ENCODE measurements at places on chromosomes 13 and 19.

DNA sequence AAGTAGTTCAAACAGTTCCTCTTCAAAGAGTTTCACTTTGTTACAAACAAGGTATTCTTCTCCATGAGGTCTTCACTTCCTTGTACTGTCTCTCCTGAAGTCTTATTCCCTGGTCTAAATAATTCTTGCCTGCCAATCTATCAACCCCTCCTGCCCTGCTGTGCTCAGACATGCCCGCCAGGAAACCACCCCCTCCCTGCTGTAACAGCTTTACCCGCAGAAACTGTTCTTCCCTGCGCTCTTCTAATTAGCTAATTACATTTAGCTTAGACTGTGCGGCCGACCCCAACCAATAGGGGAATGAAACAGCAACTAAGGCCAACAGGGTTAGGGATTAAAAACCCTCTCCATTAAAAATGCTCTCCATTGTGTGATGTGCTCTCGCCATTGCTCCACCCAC is 46.7 kb downstream of the ZNF846 start:
- no peak for DNase-seq

GRCh38 chr13:74819549-74819948 is 662.4 kb downstream of the TBC1D4 start:
- DNase-seq, result no peak

DNA sequence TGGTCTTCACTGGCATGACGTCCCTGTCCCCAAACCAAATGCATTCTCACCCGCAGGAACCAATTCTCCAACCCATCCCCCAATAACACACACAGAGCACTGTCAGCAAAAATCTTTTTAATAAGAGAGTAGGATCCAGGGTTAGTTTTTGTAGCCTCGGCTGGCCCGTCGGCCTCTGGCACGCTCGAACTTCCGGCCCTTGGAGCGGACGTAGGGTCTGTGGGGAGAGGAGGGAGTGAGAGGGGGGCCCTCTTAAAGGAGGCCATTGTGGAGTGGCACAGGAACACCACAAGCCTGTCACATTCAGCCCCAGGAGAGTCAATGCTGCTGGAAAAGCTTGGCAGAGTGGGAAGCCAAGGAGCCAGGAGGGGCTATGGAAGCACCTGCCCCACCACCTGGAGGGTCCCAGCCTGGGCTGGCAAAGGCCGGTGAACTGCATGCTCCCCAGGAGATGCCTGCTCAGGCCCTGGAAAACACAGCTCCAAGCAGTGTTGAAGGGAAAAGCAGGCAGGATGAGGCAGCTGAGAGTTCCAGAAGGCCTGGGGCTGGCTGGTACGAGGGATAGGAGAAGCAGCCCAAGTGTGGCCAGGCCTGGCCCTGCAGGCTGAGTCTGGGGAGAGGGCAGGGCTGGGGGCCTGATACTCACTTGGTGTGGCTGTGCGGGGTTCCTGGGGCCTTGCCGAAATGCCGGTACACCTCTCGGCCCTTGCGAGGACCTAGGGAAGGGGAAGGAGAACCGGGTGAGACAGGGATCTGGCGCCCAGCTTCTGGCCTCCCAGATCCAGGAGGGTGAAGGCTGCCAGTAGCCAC is 560 bp upstream of the FAM83E start:
- no peak for DNase-seq

DNA sequence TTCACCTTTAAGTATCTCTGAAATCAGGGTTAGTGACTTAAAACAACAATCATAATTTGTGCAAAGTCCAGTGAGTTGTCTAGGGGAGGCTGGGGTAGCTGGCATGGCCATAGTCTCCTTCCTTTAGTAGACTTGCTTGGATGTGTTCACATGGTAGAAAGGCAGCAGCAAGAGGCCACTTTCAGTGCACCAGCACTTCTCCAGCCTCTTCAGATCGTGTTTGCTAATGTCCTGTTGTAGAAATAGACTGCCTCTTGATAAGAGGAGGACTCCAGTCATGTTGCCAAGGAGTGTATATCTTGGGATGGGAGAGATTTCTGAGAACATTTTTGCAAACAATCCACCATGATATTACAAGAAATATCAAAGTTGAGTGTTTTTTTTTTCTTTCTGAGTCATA is 22.9 kb downstream of the WDFY2 start:
- DNase-seq, result no peak

DNA sequence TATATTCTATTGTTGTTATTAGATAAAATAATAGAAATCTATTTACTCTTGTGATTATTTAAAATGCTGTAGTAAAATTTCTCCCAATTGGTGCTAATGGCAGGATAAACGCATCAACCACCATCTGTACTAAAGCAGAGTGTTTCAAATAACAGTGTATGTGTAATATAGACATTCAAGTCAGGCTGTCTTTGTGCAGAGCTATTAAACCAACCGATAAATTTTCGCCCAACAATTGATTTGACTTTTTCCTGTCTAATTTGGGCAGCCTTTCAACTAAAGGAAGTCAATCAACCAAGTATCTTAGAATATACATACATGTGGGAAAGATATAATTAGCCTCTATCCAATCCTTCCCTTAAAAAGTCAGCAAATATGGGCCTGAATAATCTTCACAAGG is 5.8 kb downstream of the AMER2 start:
- no peak for DNase-seq

- no peak for DNase-seq
These were observed 7.2 kb upstream of the PHF11 start for GRCh38 chr13:49488563-49488962.

DNA sequence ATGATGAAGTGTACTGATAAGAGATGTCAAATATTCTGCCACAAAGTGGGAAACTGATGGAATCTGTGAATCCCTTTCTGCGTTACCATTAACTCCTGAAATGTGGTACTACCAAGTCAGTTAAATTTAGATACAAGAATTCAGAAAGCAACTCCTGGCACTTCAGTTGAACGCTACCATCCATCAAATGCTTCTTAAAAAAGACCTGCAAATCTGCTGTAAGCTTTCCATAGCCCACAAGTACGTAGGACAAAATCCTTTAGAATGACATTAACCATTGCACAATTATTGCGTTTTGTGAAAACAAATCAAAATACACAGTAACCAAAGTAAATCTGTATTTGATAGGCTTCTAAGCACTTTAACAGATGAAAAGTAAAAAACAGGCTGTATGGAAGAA is 5.4 kb downstream of the SMAD9 start:
- DNase-seq, result no peak

- no peak for DNase-seq
These were observed 63.5 kb downstream of the ALOX5AP start for GRCh38 chr13:30798776-30799355.

DNA sequence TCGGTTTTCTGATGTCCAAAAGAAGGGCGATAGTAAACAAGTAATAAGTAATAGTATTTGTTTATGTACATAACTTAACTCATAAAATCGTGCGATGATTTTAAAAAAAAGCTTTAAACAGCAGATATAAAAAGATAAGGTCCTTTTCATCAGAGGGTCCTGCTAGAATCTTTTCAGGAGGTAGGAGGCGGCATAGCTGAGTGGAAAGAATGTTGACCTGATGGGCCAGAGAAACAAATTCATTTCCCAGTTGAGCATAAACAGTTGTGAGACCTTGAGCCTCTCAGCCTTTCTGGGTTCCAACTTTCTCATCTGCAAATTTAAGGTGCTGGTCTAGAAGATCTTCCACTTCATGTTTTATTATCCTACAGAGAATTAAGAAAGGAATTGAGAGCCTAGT is 173.5 kb downstream of the LACC1 start:
- no peak for DNase-seq

GRCh38 chr13:101530293-101530692 is 77.8 kb downstream of the ITGBL1 start:
- DNase-seq, result no peak

DNA sequence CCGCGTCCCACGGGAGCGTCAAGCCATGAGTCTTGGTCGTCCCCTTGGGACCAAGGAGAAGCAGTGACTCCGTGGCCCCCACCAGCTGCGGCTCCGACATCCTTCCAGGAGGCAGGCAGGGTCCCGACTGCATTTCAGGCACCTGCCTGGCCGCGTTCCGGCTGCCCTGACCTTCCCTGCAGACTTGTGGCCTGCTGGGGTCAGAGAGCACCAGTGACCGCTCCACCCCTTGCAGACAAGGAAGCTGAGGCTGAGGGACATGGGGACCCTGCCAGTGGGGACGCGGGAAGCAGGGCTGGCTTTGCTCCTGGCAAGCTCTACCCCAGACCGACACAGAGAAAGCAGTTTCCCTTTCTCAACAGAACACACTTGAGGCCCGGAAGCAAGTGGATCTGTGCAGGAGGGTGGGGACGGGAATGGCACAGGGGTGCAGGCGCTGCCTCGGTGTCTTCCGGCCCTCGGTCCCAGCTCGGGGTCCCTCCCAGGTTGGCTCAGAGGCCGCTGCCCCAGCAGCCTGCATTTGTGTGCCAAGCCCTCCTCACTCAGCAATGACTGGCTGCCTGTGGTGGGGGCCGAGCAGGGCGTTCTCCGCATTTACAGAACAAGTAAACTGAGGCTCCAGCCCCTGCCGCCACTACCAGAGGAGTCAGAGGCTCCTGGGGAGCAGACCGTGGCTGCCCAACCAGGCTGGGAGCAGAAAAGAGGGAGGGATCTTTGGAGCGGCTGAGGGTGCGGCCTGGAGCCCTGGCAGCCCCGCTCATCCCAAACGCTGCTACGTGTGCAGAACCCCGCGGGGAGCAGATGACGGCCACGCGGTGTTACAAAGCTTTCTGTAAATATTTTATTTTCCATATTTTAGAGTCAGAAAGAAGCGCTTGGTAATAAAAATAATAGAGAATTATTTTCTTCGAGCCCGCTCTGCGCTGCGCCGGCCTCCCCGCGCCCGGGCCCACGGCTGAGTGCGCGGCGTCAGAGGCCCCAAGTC is 43.9 kb downstream of the GAS6 start:
- peak; percentile 31 for DNase-seq

- DNase-seq, result no peak
These were observed 126.9 kb downstream of the SPRY2 start for GRCh38 chr13:80214050-80214449.

- no peak for DNase-seq
These were observed 291.9 kb downstream of the PCDH20 start for GRCh38 chr13:61123538-61124289.

DNA sequence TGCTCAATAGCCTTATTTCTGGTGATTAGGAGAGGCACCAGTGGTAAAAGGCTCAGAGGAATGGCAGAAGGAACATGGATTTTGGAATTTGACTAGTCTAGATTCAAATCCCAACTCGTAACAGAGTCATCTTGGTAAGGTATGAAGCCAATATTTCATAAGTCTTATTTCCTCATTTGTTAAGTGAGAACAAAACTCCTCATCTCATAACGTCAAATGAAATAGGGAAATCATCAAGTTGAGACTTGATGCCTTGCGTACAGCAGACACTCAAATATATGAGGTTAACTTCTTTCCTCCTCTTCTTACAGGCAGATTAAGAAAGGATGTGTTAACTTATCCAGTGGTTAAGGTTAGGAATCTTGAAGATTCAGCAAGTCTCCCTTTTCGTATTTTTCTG is 189.2 kb downstream of the DLEU7 start:
- no peak for DNase-seq

- no peak for DNase-seq
These were observed 636.2 kb upstream of the KLF12 start for GRCh38 chr13:74770361-74770760.

GRCh38 chr19:16620018-16620417 is 8.0 kb downstream of the MED26 start:
- DNase-seq, result peak; percentile 26

GRCh38 chr19:18346091-18346490 is 5.7 kb downstream of the PGPEP1 start:
- no peak for DNase-seq

DNA sequence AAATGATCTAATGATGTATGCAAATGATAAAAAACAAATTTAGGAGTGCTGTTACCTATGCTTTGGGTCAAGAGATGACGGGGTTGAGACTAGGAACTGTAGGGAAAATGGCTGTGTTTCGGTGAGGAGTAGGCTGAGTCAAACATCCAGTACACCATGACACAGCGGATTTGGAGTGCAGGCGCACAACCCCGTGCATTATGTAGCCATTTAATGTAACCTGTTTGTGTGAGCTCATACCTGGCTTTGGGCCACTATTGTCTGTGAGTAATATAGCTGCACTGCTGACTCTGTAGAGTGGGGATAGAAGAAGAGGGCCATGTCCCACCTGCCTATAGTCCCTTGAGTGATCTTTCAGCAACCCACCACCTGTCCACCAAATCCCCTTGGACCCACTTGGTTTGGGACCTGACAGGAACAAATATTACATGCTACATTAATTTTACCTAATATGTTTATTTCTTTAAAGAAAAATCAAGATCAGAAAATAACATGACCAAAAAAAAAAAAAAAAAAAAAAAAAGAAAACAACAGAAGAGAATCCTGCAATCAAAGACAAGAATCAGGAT is 95.5 kb upstream of the KLHL1 start:
- DNase-seq, result no peak

- DNase-seq, result peak; percentile 52
These were observed 17.0 kb upstream of the TMEM255B start for GRCh38 chr13:113742000-113742441.

DNA sequence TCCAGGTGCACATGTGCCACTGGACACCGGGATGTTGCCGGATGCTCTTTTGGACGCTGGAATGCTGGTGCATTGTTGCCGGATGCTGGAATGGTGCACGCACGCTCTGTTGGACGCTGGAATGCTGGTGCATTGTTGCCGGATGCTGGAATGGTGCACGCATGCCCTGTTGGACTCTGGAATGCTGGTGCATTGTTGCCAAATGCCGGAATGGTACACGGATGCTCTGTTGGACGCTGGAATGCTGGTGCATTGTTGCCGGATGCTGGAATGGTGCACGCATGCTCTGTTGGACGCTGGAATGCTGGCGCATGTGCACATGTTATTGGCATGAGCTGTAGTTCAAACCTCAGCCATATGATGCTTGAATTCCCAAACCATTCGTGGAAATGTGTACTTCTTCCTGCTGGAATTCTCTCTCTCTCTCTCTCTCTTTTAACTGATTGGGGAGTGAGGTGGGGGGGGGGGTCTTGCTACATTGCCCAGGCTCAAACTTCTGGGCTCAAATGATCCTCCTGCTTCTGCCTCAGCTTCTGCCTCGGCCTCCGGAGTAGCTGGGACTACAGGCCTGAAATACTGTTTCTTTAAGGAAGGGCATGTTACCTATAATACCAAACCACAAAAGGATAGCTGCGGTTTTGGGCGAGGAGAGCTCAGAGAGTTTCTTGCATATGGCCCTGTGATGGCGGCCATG is 1.2 kb upstream of the MCF2L start:
- DNase-seq, result no peak

- DNase-seq, result no peak
These were observed 629.9 kb upstream of the PRR20A start for GRCh38 chr13:56510836-56511235.

- peak; percentile 92 for DNase-seq
These were observed 29.8 kb upstream of the GRTP1 start for GRCh38 chr13:113393563-113394338.

DNA sequence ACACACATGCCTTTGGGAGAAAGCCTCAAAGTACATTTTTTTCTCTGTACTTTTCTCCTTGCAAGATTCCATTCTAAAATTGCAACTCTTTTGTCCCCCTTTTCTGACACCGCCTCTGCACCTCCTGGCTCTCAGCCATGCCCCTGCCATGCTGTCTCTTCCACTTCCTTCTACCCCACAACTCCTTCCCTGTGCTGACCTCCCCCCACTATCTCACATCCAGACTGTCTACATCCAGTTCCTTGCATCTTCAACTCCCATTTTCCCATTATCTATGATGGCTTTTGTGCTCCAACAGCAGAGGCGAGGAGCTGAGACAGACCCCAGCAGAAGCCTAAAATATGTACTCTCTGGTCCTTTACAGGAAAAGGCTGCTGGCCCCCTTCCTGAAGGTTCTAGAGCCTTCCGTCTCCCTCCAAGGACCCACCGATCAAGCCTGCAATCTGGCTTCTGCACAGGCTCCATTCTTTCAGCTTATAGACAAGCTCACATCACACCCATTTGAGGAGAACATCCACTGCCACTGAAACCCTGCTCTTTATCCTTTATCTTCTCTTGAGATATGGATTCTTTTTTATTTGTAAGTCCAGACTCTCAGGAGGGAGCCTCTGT is 50.2 kb downstream of the RFX2 start:
- DNase-seq, result no peak
